ENCODE measurements at places on chromosomes 16 and 17.

DNA sequence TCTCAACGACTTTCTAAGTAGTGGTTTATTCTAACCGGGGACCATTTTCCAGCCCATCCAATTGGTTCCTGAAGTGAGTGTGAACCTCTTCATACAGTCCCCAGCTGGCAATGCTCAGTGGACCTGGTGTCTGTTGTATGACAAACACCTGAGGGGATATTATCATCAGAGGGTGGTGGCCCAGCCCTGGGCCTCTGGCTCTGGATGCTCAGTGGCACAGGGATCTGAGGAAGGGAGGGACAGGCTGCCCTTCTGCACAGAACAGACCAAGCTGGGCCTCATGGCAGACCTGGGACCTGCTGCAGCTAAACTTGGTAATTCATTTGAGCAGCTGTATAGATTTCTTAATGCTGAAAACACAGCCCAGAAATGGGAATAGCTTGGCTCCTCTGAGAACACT, 72.6 kb downstream of the IRX5 start:
- no peak for DNase-seq

DNA sequence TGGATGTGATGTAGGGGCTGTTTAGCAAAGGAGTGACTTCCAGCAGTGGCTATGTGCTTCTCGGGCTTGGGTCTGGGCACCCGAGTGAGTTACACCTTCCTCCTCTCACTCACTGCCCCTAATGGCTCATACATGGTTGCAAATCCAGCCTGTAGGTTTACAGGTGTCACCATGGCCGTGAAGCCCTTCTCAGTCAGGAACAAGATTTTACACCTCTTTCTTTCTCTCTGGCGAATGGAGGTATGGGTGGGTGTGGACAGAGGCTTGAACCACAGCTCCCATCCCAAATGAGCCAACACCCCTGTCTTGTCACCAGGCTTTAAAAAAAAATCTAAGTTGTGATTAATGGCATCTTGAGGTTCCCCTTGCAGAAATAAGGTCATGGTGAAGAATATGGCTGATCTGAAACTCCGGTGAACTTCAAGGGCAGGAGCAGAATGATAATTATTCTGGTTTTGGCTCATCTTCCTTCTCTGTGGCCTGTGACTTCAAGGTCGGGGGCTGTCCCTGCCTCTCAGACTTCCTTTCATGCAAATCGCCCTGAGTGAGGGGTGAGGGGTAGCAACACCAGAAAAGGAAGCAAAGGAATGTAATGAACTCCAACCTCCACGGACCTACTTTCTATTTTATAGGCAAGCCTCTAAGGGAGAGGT, 331.2 kb downstream of the MAF start:
- no peak for DNase-seq

DNA sequence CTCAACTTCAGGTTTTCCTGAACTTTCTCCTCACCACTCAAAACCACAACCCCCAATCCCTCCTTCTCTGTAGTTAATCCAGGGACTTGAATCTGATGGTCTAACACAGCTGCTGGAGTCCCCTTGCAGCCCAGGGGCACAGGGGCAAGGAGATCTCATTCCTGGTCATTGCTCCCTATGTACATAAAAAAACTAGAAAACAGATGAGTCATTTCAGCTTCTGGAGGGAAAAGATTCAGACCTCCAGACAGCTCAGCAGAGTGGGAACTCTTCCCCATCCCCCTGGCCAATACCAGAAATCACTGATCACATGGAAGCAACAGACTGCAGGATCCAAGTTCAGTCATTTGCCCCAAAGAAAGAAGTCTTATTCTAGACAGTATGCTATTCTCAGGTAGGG, 62.1 kb downstream of the DYNLRB2 start:
- no peak for DNase-seq

GRCh38 chr17:47670064-47670463, 20.3 kb downstream of the KPNB1 start:
- DNase-seq = no peak

DNA sequence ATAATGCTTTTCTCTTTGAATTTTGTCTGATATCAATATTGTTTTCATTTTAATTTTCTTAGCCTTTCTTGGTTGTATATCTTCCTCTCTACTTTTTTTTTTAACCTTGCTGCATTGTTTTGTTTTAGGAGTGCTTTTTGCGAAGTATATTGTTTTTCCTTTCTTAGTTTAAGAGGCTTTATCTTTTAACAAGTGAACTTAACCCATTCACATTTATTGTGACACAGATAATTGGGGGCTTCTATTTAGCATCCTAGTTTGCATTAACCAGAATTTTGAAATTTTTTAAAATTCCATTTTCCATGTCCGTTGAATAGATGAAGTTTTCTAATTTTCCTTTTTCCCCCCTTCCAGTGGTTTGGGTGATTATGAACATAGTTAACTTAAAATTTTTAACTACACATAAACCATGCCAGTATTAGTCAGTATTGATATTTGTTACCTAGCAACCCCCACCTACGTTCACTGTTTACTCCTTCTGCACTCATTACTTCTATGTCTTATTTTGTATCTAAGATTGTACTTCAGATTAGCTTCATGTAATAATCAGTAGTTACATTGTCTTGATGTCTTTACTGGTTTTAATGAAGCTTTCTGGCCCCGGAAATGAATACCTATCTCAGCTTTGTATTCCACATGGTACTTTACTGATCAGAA, 44.4 kb downstream of the TNRC6A start:
- no peak for DNase-seq

GRCh38 chr16:52554334-52554733, 7.4 kb upstream of the TOX3 start:
- no peak for DNase-seq

DNA sequence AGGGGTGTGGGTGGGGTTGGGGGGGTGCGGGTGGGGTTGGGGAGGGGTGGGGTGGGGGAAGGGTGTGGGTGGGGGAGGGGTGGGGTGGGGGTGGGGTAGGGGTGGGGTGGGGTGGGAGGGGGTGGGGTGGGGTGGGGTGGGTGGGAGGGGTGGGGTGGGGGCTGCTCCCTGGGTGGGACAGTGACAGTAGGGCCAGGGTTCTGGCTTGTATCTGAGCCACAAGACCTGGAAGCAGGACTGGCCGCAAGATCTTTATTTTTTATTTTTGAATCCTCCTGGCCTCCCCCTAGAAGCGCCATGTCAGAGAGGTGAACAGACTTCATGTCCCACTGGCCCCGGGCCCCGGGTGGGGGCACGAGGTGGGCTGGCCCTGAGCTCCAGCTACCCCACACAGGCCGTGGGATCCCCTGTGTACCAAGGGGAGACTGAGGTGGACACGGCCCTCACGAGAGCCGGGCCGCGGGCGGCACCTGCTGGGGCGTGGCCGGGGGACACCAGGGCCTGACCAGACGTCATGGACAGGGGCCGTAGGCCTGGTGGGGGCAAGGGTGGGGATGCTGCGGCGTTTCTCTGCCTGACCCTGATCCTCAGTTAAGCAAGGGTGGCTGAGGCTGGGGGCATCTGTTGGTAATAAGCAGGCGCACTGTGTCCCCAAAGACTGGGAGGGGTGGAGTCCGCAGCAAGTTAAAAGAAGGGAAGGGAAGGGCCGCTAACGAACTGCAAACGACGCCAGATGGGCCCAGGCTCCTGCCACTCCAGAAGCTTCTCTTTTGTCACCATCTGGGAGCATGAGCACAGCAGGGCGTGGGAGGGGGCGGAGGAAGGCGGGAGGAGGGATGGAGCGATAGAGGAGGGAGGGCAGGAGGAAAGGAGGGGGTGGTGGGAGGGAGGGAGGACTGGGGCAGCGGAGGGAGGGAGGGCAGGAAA, 22.3 kb upstream of the PABPN1L start:
- no peak for DNase-seq

- no peak for DNase-seq
These were observed 4.8 kb downstream of the SRCIN1 start for GRCh38 chr17:38600906-38601305.

DNA sequence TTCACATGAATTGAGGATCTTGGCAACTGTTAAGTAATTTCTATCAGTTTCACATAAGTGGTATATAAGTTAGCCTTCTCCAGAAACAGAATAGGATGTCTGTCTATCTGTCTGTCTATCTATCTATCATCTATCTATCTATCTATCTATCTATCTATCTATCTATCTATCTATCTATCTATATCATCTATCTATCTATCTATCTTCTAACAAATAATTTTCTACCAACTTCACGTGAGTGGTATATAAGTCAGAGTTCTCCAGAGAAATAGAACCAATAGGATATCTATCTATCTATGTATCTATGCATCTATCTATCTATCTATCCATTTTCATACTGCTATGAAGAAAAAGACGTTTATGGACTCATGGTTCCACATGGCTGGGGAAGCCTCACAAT, 11.4 kb upstream of the SPACA3 start:
- DNase-seq = no peak

DNA sequence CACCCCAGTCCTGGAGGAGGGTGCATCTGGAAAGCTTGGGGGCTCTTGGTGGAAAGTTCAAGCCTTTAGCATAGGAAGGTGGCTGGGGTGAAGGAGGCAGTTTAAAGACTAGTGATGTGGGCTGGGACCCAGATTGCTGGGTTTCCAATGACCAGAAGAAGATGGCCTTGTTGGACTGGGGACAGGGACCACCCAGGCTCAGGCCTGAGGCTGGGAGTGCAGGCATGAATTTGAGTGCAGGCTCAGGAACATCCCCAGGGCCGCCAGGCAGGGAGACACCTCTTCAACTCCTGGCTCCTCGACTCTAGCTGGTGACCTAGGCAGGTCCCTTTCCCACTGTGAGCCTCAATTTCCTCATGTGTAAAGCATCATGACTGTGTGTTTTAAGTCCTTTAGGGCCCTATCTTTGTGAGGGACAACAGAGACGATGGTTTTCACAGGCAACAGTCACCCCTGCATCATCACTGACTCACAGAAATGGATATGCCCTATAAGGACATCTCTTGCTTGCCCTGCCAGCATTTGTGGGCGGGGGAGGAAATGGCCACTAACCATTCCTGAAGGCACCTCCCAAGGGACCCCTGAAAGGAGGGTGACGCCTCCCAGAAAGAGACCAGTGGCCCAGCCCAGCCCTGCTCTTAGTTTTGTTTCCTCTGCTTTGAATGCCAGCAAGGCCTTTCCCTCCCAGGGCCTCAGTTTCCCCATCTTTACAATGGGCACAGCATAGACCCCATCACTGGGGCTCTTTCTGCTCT, 11.1 kb downstream of the NLRC5 start:
- DNase-seq = peak; percentile 92

- peak; percentile 56 for DNase-seq
These were observed 1.4 kb downstream of the AXIN2 start for GRCh38 chr17:65559804-65560627.

GRCh38 chr16:11572301-11572995, 14.3 kb downstream of the LITAF start:
- DNase-seq = no peak

DNA sequence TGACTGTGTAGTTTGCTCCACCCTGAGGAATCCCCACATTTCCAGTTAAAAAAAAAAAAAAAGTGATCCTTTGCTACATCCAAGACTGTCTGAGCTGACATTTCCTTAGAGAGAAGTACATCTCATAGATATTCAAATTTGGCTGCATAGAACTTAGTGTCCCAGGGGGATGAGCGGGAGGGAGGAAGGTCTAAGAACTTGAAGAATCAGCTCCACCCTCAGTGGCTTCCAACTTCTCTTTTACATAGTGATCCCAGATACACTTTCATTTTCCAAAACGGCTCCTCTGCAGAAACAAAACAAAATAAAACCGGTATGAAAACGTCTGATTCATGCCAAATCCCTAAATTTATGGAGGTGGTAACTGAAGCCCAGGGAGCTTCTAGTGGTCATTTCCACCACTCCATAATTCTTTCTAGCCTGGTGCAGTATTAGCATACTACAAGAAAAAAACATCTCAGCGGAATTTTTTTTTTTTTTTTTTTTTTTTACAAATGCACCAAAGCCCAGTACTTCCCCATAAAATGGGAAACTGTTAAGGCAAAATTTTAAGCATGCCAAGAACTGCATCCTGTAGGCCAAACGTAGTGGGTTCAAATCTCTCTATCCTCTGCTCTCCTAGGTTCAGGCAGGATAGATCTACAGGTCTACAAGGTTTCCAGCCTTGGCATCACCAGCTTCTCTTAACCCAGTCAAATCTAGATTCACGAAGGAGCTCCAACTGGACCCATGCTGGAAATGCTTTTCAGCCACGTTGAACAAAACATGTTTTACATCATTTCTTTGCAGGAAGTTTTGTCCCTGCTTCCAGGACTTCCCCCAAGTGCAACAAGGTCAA, 29.3 kb downstream of the MAF start:
- no peak for DNase-seq

- DNase-seq = no peak
These were observed 232.1 kb upstream of the CACNG5 start for GRCh38 chr17:66602659-66603384.

GRCh38 chr17:63838631-63839171, 3.8 kb downstream of the SMARCD2 start:
- peak; percentile 82 for DNase-seq

DNA sequence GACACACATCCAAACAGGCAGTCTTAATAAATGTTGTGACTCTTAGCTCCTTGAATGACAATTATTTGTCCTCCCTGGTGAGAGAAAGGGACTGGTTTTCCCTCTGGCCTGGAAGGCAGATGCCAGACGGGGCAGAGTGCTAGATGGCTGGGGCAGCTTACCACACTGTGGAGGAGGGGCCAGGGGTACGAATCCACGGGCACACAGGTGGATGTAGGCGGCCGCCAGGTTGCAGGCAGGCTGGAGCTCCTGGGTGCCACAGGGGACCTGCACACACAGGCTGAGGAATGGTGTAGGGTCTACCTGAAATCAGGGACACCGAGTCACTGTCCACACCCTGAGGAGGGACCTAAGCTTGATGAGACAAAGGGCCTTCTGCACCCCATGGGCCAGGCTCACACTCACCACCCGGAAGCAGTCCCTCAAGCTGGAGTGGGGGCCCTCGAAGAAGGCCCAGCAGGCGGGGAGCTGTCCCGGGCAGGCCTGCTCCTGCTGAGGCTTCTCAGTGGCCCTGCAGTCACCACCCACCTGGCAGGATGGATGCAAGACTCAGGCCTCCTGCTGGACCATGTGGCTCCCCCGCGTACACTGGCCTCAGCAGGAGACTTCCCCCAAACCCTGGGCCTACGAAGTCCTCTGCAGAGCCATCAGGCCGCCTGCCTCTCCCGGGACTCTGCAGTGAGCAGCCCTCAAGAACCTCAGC, 38.4 kb downstream of the RMI2 start:
- DNase-seq = no peak
